ENCODE measurements at places on chromosomes 2 and 18.

DNA sequence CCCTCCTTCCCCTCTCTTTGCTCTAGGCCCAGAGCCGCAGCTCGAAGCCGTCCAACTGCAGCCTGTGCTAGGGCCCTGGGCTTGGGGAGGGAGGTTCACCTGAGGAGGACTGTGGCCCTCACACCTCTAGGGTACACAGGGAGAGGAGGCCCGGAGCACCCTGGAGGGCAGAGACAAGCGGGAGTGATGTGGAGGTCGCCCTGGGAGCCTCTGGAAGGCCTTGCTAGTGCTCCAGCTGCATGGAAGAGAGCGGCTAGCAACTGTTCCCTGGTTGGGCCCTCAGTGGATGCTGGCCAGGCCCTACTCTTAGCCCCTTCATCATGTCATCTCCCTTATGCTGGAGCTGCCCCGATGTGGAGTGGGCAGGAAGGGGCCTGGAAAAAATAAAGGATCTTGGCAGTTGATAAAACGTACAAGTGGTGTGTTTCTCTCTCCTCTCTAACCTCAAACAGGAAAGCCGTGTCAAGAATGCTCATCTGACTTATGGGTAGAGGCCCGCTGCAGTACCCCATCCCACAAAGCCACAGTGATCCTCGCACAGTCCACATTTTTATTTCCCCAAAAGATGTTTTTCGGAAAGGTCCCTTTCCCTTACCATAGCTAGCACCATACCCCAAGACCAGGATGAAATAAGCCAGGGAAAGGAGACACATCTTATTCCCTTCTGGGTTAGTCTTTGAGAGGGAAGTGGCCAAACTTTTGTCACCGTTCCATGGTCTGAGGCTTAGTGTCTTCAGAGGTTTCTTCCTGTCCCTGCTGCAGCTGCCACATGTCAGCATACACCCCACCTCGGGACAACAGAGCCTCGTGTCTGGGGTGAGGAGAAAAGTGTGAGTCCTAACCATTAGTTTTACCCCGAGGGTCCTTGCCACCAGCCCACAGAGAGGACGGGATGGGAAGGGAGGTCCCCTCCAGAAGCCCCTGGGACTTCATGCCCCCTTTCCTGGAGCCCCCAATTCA, 2.9 kb downstream of the ZFAND2B start:
- DNase-seq, result no peak

DNA sequence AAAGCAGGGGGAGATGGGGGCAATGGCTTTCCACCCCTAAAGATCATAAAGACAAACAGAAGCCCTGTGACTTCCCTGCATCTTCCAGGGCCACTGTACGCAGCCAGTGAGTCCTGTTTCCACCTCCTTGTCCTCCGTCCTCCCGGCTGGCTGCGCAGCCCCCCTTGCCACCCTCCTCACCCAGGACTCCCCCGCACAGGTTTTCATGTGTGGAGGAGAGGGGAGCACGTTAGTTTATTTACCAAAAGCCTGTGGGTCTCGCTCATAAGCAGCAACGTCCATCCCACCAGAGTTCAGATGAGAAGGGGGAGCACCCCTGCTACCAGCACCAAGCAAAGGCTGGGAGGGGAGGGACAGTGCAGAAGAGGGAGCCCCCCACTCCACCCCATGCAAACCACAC, 11.7 kb downstream of the CYP26B1 start:
- DNase-seq, result no peak

DNA sequence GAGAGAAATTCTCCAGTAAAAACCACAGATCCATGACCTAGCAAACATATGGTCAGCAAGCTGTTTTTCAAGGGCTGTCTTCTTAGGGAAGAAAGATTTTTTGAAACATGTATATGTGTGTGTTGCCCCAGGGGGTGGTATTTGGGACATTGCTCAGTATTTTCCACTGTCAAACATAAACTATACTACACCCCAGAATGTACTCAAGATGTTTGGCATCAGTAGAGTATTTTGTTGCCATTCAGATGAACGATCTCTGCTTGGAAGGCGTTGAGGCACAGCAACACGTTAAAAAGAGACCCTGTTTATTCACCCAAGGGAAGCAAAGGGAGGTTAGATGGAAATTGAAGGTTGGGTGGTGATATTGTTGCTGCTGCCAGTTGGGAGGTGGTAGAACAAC, 30.0 kb downstream of the EEF1B2 start:
- no peak for DNase-seq

- no peak for DNase-seq
These were observed 35.9 kb downstream of the ZNF385B start for GRCh38 chr2:179825494-179825893.

GRCh38 chr18:59705145-59705544, 7.9 kb upstream of the CCBE1 start:
- DNase-seq, result no peak

All from uterus (tissue), 4 donors.